ENCODE measurements at places on chromosomes 6 and 20.

DNA sequence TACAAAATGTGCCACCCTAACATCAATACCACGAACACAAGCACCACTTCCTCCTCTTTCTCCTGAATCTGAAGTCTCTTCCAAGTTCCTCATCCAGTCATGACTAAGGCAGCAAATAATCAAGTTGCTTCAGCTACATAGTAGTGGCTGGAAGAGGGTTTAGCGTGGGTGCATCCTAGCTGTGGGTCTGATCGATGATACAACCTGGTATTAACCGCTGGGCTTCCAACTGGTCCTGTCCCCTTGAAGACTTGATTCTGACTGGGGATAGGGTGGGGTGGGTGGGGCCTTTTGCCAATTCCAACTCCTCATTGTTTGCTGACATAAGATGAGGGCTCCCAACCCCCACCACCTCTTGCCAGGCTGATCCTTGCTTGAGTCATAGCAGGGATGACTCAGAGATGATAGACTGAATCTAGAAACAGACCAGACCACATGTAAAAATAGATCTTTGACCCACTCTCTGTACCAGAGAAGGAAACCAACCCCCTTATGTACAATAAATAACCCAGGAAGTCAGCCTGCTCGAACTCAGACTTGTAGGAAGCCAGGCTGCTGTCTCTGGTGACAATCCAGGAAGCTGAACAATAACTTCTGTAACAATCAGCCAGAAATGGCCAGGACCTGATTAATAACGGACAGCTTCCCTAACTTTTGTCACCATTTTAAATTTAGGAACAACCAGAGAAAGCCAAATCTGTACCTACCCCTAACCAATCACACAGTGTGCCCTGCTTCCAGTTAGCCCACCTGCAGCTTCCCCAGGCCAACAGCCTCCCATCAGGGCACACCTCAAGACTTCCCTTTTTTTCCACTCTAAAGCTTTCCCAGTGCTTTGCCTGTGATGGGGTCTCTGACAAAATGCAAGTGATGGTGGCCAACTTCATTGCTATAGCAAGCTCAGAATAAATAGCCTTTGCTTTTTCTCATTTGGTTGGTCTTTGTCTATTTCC, 68.9 kb upstream of the FAM184A start:
- DNase-seq: peak; percentile 8

DNA sequence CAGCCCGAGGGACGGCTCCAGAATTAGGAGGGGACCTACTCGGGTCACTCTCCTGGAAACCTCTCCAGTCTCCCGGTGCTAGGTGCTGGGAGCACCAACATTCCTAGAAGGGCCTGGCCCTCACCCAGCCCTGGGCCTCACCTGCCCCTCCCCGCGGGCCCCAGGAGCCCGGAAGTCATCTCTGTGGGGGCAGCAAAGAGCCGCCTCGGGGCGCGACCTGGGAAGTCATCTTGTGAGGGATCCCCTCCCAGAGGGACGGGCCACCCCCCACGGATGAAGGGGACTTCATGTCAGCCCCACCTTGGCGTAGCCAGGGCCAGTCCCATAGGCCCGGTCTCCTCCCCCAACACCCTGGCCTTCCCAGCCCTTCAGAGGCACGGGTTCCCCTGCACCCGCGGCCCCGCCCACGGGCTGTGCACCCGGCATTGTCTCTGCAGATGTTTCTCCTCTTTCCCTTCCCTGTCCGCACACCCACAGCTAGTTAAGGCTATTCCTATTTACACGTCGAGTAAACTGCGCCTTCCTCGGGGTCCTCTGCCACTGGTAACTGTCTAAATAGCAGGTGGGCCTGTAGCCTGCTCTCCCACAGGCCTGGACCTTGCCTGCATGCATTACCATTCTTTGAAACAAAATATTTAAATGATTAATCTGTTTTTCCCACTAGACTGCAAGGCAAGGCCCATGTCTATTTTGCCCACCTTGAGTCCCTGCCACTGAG, 896 bp upstream of the RNASET2 start:
- DNase-seq: peak; percentile 71

DNA sequence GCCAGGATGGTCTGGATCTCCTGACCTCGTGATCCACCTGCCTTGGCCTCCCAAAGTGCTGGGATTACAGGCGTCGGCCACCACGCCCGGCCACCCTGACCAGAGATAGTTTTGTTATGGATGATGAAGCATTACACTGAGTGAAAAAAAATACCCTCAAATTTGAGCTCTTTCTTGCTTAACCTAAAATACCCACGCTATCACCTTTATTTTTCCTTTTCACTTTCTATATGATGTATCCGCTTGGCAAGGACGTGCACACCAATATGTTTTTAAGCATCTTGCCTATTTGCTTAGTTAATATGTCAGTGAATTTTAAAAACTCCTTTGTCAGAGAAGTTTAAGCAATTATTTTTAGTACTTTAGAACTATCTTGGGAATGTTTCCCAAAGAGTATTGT, 150.4 kb downstream of the INSM1 start:
- DNase-seq: no peak

- no peak for DNase-seq
Measured at GRCh38 chr20:12827816-12828385, 180.9 kb upstream of the SPTLC3 start.

- DNase-seq: no peak
Measured at GRCh38 chr20:62860391-62860923, 1.2 kb downstream of the TCFL5 start.

GRCh38 chr6:167960579-167960978, 36.9 kb upstream of the KIF25 start:
- DNase-seq: no peak

DNA sequence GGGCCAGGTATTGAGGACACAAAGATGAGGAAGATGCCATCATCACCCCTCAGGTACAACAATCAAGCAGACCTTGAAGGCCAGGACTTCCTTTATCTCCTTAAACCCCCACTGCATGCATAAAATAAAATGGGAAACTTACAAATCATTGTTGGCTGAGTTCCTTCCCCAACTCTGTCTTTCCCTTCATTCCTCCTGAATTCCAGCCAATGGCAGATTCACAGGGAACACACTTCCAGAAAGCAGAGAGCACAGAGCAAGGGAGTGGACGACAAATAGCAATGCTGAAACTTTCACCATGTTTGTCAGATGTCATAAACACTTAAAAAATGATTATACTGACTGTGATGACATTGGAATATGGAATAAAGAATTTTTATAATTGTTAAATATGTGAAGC, 37.3 kb upstream of the NXT1 start:
- no peak for DNase-seq

DNA sequence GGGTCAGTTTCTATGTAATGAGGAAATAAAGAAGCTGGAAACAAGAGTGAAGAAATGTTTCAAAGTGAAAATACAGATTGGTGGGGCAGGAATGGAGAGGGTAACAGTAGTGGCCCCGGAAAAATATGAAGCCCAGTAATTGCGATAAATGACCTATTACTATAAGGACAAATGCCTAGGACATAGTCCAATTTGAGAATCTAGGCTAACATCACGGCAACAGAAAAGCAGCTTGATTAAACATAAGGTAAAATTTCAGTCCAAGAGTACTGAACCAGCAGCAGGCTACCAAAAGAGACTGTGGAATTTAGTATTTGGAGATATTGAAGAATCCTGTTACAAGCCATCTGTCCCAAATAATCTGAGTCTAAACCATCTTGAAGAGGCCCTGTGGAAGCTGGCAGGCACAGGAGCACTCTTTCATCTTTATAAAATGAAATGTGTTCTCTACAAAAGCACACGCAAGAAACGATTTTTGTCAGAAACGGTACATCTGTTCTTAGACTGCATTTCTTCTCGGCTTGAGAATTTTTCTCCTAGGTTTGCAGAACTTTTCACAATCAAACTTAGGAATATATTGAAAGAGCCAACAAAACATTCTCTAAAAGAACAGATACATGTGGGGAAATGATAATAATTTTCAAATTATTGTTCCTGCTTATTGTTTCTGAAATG, 49.3 kb downstream of the ELOVL5 start:
- no peak for DNase-seq

- DNase-seq: no peak
Measured at GRCh38 chr6:136333824-136334464, 44.3 kb upstream of the BCLAF1 start.

DNA sequence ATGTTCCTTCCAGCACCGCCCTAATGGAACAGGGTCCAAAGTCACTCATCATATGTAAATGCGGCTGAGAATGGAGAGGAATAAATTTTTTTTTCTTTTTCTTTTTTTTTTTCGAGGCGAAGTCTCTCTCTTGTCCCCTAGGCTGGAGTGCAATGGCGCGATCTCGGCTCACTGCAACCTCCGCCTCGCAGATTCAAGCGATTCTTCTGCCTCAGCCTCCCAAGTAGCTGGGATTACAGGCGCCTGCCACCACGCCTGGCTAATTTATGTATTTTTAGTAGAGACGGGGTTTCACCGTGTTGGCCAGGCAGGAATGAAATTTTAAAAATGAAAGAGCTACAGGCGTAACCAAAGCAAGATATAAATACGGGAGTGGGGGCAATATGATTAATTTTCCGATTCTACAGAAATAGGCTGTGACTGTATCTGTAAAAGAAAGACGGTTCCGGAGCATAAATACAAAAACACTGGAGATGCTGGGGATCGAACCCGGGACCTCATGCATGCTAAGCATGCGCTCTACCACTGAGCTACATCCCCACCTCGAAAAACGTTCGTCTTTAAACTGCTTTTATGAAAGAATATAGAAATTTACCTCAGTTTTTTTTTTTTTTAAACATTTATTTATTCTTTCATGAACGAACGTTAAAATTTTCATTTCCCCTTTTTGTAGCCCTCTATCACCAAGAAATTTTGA, 132.2 kb downstream of the GPX5 start:
- peak; percentile 38 for DNase-seq

DNA sequence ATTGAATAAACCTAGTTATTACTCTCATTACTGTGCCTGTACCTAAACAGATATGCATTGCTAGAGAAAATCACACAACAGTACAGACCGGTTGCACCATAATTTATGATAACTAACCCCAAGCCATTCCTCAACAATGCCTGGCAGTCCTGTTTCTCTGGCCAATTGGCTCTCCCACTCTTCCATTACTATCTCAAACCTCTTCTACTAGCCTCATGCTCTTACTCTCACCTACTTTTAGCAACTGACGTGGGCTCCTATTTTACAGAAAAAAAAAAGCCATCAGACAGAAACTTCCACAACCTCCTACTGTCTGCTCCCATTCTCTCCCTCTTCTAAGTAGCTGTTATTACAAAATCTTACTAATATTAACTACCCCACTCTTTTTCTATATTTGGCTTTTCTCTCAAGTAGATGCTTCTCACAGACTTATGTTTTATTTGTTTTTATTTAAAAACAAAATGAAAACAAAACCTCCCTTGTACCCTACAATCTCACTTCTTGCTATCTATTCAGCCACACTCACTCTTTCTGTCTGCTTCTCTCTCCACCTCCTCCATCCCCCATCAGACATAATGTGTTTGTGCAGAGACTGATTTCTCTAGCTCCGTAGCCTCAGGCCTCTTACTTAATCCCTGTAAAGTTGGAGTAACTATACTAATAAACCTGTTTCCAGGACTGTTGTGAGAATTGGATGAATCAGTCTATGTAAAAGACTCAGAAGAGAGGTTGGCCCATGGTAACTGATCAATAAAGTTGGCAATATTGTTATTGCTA, 9.1 kb downstream of the GOPC start:
- no peak for DNase-seq

GRCh38 chr6:168937054-168937453, 316.6 kb downstream of the THBS2 start:
- DNase-seq: no peak

DNA sequence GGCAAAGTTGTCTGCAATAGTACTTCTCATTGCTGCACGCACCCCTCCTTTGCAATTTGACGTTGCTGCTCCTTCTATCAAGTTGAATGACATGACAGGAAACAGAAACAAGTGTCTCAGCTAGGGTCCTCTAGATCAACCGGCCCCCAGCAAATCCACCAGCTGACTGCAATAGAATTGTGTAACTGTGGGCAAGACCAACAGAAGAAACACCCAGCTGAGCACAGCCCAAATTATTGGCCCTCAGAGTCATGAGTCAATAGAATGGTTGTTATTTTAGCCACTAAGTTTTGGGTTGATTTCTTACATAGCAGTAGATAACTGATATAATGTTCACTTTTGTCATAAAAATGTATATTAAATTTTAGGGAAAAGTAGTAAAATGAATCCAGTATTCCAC, 202.7 kb downstream of the MAFB start:
- no peak for DNase-seq

DNA sequence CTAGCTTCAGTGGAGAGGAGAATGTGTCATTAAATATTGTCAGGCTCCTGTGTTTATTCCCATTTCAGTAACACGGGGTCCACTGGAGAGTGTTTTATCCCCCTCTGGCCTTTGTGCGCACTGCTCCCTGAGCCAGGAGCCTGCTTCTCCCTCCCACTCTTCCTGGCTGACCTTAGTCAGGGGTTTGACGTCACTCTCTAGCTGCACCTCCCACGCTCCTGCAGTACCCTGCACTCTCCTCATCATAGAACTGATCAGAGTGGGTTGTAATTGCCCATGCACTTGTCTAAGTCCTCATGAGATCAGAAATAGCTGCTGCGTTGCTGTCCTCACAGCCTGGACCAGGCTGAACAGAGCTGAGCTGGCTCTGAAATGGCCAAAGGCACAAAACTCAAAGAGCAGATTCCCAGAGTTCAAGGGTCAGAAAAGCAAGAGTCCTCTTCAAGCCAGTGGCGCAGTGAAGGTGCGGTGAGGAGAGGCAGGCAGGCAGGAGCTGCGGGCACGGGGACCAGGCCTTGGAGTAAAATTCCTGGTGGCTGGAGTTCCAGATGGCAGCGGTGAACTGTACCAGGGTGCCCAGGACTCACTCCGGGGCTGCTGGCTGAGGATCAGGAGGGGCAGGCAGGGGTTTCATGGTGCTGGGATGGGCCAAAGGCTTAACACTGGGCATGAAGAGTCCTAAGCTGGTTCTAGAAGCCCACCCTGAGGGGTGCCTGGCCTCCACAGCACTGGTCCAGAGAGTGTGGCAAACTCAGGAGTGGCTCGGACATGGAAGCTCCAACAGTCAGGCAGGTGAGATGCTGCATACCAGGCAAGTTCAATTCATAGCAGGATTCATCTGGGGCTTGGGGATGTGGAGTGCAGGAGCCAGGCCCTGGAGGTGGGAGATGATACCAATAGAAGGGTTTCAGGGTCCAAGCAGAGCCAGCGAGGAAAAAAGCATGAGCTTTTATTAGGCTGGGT, 170.9 kb downstream of the SCP2D1 start:
- DNase-seq: no peak

GRCh38 chr20:59242714-59243626, 57.4 kb upstream of the EDN3 start:
- DNase-seq: no peak

GRCh38 chr20:47205577-47206123, 150.8 kb downstream of the ZMYND8 start:
- DNase-seq: no peak

GRCh38 chr6:15331629-15332251, 85.9 kb downstream of the JARID2 start:
- DNase-seq: no peak

Measured in CD4-positive, alpha-beta T cell treated with Interleukin-17A for 1 hour (primary cell).